ENCODE measurements at places on chromosomes 3 and 15.

DNA sequence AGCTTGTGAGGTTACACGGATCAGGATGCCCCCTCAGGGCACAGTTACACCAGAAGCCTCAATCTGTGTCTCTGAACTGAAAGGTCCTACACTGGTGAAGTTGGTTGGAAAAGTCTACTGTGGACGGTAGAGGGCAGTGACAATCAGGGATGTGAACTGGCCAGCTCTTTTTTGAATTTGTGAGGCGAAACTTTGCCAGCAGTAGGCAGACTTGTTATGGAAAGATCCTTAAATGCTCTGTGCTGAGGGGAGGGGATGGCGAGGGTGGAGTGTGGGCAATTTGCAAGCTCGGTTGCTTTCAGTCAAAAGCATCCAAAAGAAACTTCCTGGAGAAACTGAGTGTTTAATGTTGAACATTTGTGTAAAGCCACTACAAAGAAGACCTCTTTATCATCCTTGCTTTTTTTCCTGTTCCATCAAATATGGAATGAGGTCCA is 127.4 kb upstream of the ABHD17C start:
- H3K4me3 ChIP-seq, result no peak overlapping the region
- H3K27ac ChIP-seq, result no peak overlapping the region
- peak; percentile 56 for DNase-seq
- no peaks in the 10 kb centered on the region for H3K36me3 ChIP-seq
- H3K4me1 ChIP-seq, result no peaks in the 10 kb centered on the region

DNA sequence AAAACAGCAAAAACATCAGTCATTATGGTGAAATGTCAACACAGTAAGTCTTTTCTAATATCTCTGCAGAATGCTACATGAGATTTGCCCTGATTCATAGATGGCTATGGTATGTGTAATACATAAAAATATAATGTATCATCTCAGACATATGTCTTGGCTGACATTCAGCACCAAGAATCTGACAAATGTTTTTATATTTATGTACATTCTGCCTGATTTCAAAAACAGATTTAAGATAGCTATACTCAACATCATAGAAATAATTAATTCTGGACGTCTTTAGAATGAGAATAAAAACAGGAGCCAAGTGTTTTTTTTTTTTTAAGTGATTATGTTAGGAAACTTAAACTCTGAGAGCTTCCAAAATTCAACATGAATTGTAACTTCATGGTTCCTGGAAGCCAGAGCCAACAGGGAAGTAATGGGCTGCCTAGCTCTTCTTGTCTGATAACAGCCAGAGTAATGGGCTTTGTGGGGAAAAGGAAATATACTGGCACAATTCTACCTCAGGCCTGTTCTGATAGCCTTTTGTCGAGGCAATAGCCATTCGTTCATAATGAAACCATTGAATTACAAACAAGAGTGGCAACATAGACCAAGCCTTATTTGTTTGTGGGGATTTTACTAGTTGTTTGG is 184.4 kb downstream of the VGLL4 start:
- no peaks in the 10 kb centered on the region for H3K4me1 ChIP-seq
- H3K4me3 ChIP-seq, result no peak overlapping the region
- no peaks in the 10 kb centered on the region for H3K36me3 ChIP-seq
- H3K27ac ChIP-seq, result no peak overlapping the region
- no peaks in the 10 kb centered on the region for H3K27me3 ChIP-seq

- no peak overlapping the region for H3K4me3 ChIP-seq
- H3K36me3 ChIP-seq, result no peaks in the 10 kb centered on the region
- no peak for DNase-seq
- no peaks in the 10 kb centered on the region for H3K27me3 ChIP-seq
- no peaks in the 10 kb centered on the region for H3K4me1 ChIP-seq
Measured at GRCh38 chr3:73765878-73766545, 141.3 kb upstream of the PDZRN3 start.

DNA sequence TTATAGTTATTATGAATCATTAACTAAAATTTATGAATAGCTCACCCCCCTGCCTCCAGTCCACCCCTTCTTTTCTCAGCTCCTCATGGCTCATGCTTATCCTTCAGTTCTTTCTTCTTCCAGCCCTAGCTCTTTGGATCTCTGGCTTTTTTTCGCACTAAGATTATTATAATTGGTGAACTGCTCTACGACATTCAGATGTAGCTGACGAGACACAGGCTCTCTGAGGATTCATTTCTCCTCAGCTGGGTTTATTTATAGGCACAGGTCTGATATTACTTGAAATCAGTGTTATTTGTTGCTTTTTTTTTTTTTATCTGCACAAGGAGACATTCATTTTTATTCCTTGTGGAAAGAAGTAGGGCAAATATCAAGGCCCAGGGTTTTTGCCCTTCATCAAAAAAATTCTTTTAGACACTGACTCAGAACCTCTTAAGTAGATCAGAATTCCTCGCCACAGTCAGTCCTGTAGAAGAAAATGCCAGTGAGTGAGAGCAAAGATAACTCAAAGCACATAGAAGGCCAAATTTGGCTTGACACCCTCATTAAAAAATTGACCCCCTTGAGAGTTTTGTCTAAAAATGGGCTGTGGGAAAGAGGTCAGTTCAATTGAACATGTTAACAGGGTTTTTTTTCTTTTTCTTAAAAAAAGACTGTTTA is 106.6 kb downstream of the MYH15 start:
- no peaks in the 10 kb centered on the region for H3K27me3 ChIP-seq
- no peak for DNase-seq
- H3K4me3 ChIP-seq, result no peak overlapping the region
- H3K27ac ChIP-seq, result no peak overlapping the region
- no peaks in the 10 kb centered on the region for H3K4me1 ChIP-seq
- no peaks in the 10 kb centered on the region for H3K36me3 ChIP-seq

DNA sequence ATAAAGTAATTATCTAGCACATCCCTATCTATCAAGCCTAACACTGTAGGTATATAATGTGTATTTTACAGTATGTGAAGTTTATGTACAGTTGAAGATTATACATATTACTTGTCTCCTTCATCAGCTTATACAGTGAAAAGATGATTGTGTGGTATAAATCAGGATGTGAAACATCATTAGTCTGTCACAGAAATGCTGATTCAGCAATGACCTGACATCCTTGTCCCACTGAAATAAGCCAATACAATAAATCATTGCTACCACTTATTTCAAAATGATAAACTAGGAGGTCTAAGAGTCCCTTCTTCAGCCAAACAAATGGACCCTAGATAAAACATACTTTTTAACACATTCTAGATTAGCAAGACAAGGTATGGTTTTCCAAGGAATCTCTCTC is 225.3 kb downstream of the OCA2 start:
- no peak overlapping the region for H3K27ac ChIP-seq
- no peak for DNase-seq
- H3K27me3 ChIP-seq, result no peaks in the 10 kb centered on the region
- no peak overlapping the region for H3K4me3 ChIP-seq
- H3K36me3 ChIP-seq, result no peaks in the 10 kb centered on the region
- no peaks in the 10 kb centered on the region for H3K4me1 ChIP-seq

- H3K27me3 ChIP-seq, result no peaks in the 10 kb centered on the region
- peaks cover 51% of the 10 kb centered on the region for H3K36me3 ChIP-seq
- no peak overlapping the region for H3K27ac ChIP-seq
- peaks cover 47% of the 10 kb centered on the region for H3K4me1 ChIP-seq
- no peak overlapping the region for H3K4me3 ChIP-seq
Measured at GRCh38 chr15:76340198-76340802, 3.7 kb downstream of the ISL2 start.

DNA sequence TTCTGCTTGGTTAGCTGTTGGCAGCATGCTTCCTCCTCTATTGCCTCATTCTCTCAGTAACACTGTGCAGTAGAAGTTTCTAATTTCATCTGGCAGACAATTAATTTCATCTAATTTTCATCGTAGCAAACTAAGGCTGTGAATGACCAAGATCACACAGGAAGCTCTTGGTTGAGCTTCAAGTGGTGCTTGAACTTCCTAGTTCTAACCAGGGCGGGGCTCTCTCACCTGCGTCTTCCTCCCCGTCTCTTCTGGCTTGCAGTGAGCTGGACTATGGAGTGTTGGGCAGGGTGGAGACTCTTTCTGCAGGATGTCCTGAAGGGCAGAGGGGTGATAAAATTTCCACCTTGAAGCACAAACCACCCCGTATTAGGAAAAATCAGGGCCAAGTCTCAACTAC is 2.0 kb upstream of the IL16 start:
- no peak for DNase-seq
- H3K27ac ChIP-seq, result no peak overlapping the region
- H3K4me3 ChIP-seq, result no peak overlapping the region
- H3K27me3 ChIP-seq, result no peaks in the 10 kb centered on the region
- no peaks in the 10 kb centered on the region for H3K4me1 ChIP-seq

- H3K27me3 ChIP-seq, result no peaks in the 10 kb centered on the region
- DNase-seq, result no peak
- peak overlapping the region; percentile 82 for H3K4me3 ChIP-seq
- no peaks in the 10 kb centered on the region for H3K4me1 ChIP-seq
- peaks cover 4% of the 10 kb centered on the region for H3K36me3 ChIP-seq
- H3K27ac ChIP-seq, result peak overlapping the region; percentile 95
Measured at GRCh38 chr3:123961508-123961856, 453 bp upstream of the CCDC14 start.

DNA sequence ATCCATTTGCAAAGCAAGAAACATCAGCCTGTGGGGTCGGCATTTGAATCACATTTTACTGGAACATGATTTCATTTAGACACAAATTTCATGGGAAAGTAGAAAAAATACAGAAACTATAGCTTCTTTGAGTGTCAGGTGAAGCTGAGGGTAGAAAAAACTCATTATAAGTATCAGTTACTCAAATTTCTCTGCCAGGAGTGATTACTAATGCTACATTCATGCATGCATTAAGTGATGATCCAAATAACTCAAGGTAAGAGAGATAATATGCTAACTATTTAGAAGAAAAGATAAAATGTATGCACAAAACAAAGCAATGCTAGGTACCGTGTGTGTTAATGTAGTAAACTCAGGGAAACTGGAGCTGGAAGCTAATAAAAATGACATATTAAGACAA is 406.0 kb downstream of the GAP43 start:
- no peaks in the 10 kb centered on the region for H3K36me3 ChIP-seq
- no peaks in the 10 kb centered on the region for H3K4me1 ChIP-seq
- H3K4me3 ChIP-seq, result no peak overlapping the region
- DNase-seq, result no peak
- H3K27ac ChIP-seq, result no peak overlapping the region
- no peaks in the 10 kb centered on the region for H3K27me3 ChIP-seq

DNA sequence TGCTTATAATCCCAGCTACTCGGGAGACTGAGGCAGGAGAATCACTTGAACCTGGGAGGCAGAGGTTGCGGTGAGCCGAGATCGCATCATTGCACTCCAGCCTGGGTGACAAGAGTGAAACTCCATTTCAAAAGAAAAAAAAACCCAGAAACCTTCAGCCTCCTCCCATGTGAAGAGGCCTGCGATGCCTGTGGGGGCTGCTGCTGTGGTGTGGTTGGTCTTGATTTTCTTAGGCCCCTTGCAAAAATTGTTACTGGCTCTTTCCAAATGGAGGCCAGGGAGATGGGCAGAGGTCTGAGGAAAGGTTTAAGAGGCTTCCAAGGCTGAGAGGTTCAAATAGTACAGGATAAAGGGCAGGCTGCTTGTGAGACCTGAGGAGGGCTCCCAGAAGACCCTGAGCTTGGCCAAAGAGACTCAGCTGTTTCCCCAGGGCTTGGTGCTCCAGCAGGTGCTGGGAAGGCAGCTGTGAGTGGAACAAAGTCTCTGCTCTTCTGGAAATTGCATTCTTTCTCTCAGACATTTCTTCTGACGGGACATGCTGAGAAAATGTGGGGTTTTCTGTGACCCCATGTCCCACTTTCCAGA is 18.4 kb downstream of the GCSAM start:
- no peaks in the 10 kb centered on the region for H3K4me1 ChIP-seq
- 0 out of 3 replicates have a peak, but pooled peaks cover 2% of the 10 kb centered on the region for H3K36me3 ChIP-seq
- H3K4me3 ChIP-seq, result no peak overlapping the region
- DNase-seq, result no peak

DNA sequence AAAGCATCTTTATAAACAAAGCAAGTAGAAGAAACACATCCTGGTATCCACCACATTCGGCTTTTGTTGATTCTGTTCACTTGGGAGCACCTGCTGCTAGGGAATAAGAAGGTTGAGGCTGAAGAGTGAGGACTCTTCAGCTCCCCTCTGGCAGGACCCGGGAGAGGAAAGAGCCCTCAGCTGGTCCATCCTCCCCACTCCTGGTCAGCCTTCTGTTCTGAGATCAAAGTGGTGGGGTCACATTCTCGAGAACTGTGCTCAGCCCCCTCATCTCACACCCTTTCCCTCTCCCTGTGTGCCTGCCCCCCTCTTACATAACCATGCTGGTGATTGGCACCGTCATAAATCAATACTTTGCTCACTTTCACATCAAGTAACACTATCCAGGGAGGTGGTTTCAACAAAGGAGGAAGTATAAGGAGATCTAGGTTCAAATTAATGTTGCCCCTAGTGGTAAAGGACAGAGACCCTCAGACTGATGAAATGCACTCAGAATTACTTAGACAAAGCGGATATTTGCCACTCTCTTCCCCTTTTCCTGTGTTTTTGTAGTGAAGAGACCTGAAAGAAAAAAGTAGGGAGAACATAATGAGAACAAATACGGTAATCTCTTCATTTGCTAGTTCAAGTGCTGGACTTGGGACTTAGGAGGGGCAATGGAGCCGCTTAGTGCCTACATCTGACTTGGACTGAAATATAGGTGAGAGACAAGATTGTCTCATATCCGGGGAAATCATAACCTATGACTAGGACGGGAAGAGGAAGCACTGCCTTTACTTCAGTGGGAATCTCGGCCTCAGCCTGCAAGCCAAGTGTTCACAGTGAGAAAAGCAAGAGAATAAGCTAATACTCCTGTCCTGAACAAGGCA is at the start of gene NR1I2:
Gene NR1I2 (plus strand): TSS at position 772 of the 869 bp plus-strand sequence.
- no peaks in the 10 kb centered on the region for H3K36me3 ChIP-seq
- DNase-seq, result no peak
- no peak within 1 kb of the TSS for H3K4me3 ChIP-seq
- no peak within 1 kb of the TSS for H3K27ac ChIP-seq
- no peaks in the 10 kb centered on the region for H3K27me3 ChIP-seq
- peaks cover 14% of the 10 kb centered on the region for H3K4me1 ChIP-seq

- no peaks in the 10 kb centered on the region for H3K36me3 ChIP-seq
- H3K27ac ChIP-seq, result no peak overlapping the region
- DNase-seq, result no peak
- no peaks in the 10 kb centered on the region for H3K27me3 ChIP-seq
Measured at GRCh38 chr15:50057905-50058639, 61.0 kb downstream of the ATP8B4 start.

DNA sequence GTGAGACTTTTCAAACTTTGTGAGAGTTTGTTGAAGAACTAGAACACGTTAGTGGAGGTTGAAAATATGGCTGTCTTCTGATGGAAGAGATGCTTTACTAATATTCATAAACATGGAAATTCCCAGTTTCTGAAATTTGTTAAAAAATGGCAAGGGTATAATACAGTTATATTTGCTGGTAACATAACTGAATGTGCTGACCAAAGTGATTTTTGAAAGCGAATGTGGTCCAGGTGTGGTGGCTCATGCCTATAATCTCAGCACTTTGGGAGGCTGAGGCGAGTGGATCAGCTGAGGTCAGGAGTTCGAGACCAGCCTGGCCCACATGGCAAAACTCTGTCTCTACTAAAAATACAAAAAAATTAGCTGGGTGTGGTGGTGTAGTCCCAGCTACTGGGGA is 18.1 kb downstream of the FXR1 start:
- no peak overlapping the region for H3K4me3 ChIP-seq
- H3K4me1 ChIP-seq, result peaks cover 2% of the 10 kb centered on the region
- peaks cover 49% of the 10 kb centered on the region for H3K36me3 ChIP-seq
- H3K27me3 ChIP-seq, result no peaks in the 10 kb centered on the region
- no peak for DNase-seq

- H3K4me1 ChIP-seq, result no peaks in the 10 kb centered on the region
- H3K27me3 ChIP-seq, result no peaks in the 10 kb centered on the region
- H3K27ac ChIP-seq, result no peak overlapping the region
- H3K36me3 ChIP-seq, result peaks cover 82% of the 10 kb centered on the region
- no peak overlapping the region for H3K4me3 ChIP-seq
- no peak for DNase-seq
Measured at GRCh38 chr3:48974076-48974864, 15.8 kb upstream of the P4HTM start.

Measured in K562 (cell line).